Heart left ventricle (tissue), 16 donors: ENCODE measurements at places on chromosomes 4 and X. TPM values are rescaled to one million over a fixed set of nuclear protein-coding genes. Genes with fewer than 3 reads are reported as not detected.

The GRIA3 gene
- total RNA-seq = 2.5 TPM

The PFKFB1 gene
- total RNA-seq = 0.34 TPM

The CEP44 gene
- total RNA-seq = 7.0 TPM

The BST1 gene
- total RNA-seq = 1.8 TPM

The ATP11C gene
- total RNA-seq = 4.6 TPM

The HMGN5 gene
- total RNA-seq = 1.8 TPM

The TMEM175 gene
- total RNA-seq = 18.8 TPM

The GBA3 gene
- not detected for total RNA-seq

The RTL5 gene
- 2.4 TPM for total RNA-seq

The NPY1R gene
- total RNA-seq = 1.4 TPM

The MAGIX gene
- 3.9 TPM for total RNA-seq

The LAP3 gene
- 52.7 TPM for total RNA-seq

The RNF212 gene
- not detected for total RNA-seq

The OTUD6A gene
- total RNA-seq = not detected

The SPANXN3 gene
- not detected for total RNA-seq

The IL2RG gene
- total RNA-seq = 0.52 TPM

The TLR1 gene
- total RNA-seq = 3.1 TPM

The TRIML1 gene
- not detected for total RNA-seq

The SOD3 gene
- total RNA-seq = 37.6 TPM

The USO1 gene
- 85.7 TPM for total RNA-seq

The DRD5 gene
- not detected for total RNA-seq

The RNF113A gene
- 9.2 TPM for total RNA-seq

The STS gene
- total RNA-seq = 8.6 TPM

The CPLX1 gene
- 1.1 TPM for total RNA-seq

The FGFBP1 gene
- not detected for total RNA-seq

The DDX60 gene
- 5.8 TPM for total RNA-seq

The PF4V1 gene
- not detected for total RNA-seq

The ZNF674 gene
- total RNA-seq = 0.81 TPM

The DAPP1 gene
- total RNA-seq = 0.19 TPM

The CAPN6 gene
- not detected for total RNA-seq

The NOX1 gene
- 0.57 TPM for total RNA-seq

The F11 gene
- total RNA-seq = not detected

The FGFR3 gene
- 1.9 TPM for total RNA-seq

The SSX4B gene
- total RNA-seq = not detected

The MMRN1 gene
- total RNA-seq = 3.8 TPM

The TRPC3 gene
- total RNA-seq = 0.14 TPM

The SLC49A3 gene
- 8.9 TPM for total RNA-seq

The CISD2 gene
- total RNA-seq = 18.4 TPM

The OTC gene
- total RNA-seq = not detected

The MTCP1 gene
- 0.69 TPM for total RNA-seq

The RELL1 gene
- total RNA-seq = 17.1 TPM

The CDKN2AIP gene
- 8.6 TPM for total RNA-seq

The TAB3 gene
- 14.8 TPM for total RNA-seq

The MPP1 gene
- total RNA-seq = 38.2 TPM

The ANKRD50 gene
- total RNA-seq = 6.1 TPM

The MAGEA2B gene
- total RNA-seq = not detected

The APLN gene
- total RNA-seq = 19.9 TPM

The UGT2B17 gene
- total RNA-seq = not detected

The TMPRSS11B gene
- not detected for total RNA-seq

The HSFX1 gene
- 2.8 TPM for total RNA-seq

The NCBP2L gene
- not detected for total RNA-seq

The RTL9 gene
- 0.75 TPM for total RNA-seq

The DDIT4L gene
- total RNA-seq = 1.7 TPM

The ZGRF1 gene
- 2.9 TPM for total RNA-seq

The TRAM1L1 gene
- total RNA-seq = 0.40 TPM

The FGFBP2 gene
- 1.2 TPM for total RNA-seq

The PGAM4 gene
- not detected for total RNA-seq

The CENPE gene
- 0.32 TPM for total RNA-seq
